ENCODE measurements at places on chromosomes 12 and 14. TPM values are rescaled to one million over a fixed set of nuclear protein-coding genes. Genes with fewer than 3 reads are reported as not detected.

- H3K27ac ChIP-seq: peak overlapping the region; percentile 98
- DNase-seq: no peak
- peak overlapping the region; percentile 10 for H3K4me3 ChIP-seq
- no peaks in the 10 kb centered on the region for H3K27me3 ChIP-seq
These were observed 37.4 kb downstream of the FMNL3 start for GRCh38 chr12:49669796-49670195.

DNA sequence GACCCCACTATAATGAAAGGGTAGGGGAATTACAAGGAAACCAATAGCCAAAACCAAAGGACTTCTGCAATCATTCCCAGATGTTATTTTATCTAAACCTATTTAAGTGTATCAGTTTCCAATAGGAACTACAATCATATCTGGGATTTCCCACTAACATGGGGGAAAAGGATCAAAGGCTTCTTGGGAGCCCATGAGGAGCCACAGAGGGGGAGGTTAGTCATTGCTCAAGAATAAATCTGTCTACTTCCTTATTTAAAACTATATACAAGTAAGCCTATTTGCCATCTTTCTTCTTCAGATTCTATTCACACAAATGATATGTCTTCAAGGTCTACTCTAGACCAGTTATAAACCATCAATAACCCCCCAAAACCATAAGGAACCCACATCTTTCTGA is 33.1 kb downstream of the FGD6 start:
- no peak for DNase-seq
- no peak overlapping the region for H3K4me3 ChIP-seq
- no peaks in the 10 kb centered on the region for H3K36me3 ChIP-seq

DNA sequence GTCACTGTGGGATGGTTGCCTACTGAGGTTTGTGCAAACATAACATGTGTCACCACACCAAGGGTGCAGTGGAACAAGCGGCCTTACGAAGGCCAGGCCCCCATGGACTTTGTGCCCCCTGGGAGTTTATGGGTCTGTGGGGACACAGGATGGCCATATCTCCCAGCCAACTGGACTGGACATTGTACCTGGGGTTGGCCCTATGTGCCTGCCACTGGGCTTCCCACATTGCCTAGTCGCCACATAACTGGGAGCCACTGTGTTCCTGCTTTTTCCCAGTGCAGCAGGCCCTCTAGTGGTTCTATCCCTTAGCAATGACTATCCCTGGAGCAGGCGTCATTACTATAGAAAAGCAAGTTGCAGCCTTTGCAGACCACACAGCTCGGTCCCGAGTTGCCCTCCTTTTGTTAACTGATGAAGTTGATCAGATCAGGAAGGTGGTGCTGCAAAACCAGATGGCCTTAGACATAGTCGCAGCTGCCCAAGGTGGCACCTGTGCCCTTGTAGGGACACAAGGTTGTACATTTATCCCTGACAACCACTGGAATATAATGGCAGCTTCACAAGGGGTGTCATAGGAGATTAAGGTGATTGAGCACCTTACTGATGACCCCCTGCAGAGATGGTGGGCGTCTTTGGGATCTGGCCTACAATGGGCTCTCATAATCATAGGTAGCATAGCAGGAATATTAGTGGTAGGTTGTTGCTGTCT is 15.2 kb upstream of the RNASE12 start:
- no peak overlapping the region for H3K27ac ChIP-seq
- H3K4me1 ChIP-seq: no peaks in the 10 kb centered on the region
- no peaks in the 10 kb centered on the region for H3K36me3 ChIP-seq
- peak; percentile 24 for DNase-seq

GRCh38 chr12:46629331-46630229 is 196.2 kb downstream of the SLC38A4 start:
- H3K27ac ChIP-seq: no peak overlapping the region
- peaks cover under 1% of the 10 kb centered on the region for H3K4me1 ChIP-seq
- no peaks in the 10 kb centered on the region for H3K36me3 ChIP-seq
- H3K4me3 ChIP-seq: no peak overlapping the region
- no peaks in the 10 kb centered on the region for H3K27me3 ChIP-seq

TAS2R7 gene
- total RNA-seq: not detected
